ENCODE measurements at places on chromosomes 2 and 18.
A peak's percentile ranks its signal among the peaks of the same experiment; 100 is the strongest.

DNA sequence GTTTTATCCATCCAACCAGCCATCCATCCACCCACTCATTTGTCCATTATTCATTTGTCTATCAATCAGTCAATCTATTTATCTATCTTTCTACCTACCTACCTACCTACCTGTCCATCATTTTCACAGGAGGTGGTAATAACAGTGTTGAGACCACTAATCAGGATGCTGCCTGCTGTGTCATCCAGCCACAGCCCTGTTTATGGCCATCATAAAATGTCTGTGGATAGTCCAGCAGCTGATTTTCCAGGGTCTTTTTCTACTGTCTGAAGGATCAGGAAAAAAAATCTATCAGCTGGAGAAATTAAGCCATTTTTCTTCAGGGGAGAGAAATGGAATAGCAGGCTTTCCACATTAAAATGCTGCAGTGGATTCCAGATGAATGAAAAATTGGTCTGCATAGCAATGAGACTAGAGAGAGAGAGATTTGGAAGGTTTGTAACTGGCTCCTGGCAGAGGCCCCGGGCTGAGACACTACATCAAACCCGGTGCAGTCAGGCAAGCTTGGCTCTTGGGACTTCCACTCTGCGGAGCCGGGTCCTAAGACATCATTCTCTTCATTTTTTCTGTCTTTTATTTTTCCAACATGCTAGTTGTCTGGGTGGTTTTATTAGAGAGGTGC is 33.0 kb upstream of the BOD1L2 start:
- DNase-seq = no peak

- DNase-seq = no peak
Measured at GRCh38 chr2:57893347-57893746, 153.3 kb upstream of the VRK2 start.

DNA sequence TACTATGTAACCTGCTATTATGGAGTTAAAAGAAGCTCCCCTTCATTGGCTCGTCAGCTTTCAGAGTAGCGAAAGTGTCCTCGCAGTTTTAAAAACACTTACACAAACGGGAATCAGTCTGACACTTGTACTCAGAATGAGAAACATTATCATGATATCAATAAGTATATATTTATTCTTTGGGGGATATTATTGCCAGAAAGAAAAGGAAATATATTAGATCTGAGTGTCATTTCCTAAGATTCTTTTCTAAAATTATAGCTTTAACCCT is 584.5 kb downstream of the ZEB2 start:
- no peak for DNase-seq

DNA sequence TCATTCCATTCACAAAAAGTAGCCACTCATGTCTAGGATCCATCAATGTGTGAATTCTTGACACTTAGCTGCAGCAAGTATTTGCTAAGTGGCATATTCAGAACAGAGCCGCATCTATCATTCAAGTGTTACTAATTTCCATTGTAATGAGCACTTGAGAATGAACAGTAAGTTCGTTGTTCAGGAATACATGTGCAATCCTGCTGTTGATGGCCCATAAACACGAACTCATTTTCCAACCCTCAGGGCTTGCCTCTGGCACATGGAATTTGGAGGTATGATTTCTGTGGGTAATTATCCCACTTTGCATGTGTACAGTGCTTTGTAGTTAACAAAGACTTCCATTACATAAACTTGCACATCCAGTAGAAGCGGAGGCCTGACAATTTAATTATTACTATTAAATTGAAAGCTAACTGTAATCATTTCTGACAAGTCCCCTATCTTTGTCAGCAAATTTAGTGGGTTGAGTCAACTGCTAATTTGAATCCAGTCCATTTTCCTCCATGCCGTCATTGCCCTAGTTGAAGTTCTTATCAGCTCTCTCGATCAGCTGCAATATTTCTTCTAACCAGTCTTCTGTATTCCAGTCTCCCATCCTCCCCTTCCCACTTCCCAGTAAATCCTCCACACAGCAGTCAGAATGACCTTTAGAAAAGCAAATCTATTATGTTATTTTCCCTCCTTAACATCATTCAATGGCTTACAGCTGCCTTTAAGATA is 116.0 kb upstream of the AQP4 start:
- no peak for DNase-seq

- DNase-seq = peak; percentile 57
Measured at GRCh38 chr2:164903204-164903603, 52.1 kb downstream of the SLC38A11 start.

GRCh38 chr2:240387669-240388358 is 47.6 kb upstream of the GPC1 start:
- DNase-seq = peak; percentile 88

DNA sequence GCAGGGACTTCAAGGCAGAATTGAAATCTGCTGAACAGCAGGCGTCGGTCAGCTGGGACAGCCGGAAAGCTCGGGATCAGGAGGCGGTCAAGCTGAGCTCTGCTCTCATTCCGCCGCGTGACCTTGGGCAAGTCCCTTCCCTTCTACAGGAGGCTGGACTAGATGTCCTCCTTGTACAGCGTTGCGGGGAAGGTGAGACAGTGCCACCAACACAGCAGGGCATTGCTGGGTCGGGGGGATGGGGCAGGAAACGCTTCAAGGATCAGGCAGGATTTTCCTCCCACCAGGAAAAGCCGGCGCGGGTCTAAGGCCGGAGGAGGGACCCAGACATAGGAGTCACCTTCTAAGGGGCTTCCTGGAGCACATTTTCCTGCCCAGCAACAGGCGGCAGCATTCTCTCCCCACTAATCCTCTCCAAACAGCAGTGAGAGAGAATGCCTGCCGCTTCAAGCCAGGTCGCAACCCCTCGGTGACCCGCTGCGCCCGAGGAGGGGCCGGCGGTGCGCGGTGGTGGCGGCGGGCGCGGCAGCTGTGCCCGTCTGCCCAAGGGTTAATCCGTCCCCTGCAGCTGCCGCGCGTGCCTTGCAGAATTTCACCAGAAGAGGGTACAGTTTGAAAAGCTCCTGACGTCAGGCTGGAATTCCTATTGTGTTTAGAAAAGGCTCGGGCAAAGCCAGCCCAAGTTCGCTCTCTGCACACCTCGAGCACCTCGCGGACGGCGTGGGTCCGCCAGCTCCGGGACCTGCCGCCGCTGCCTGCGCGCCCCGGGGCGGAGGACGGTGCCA is at the start of gene KCNF1:
Gene KCNF1, plus strand, starts transcription at position 644 of the 785 bp plus-strand sequence. CDS start 493 bp downstream, outside the sequence.
- peak; percentile 47 for DNase-seq

- no peak for DNase-seq
Measured at GRCh38 chr2:76204048-76204447, 493.3 kb upstream of the GCFC2 start.

- DNase-seq = peak; percentile 35
Measured at GRCh38 chr2:108548208-108549003, 14.1 kb downstream of the LIMS1 start.

- DNase-seq = no peak
Measured at GRCh38 chr2:74738586-74738985, 84.5 kb downstream of the SEMA4F start.

DNA sequence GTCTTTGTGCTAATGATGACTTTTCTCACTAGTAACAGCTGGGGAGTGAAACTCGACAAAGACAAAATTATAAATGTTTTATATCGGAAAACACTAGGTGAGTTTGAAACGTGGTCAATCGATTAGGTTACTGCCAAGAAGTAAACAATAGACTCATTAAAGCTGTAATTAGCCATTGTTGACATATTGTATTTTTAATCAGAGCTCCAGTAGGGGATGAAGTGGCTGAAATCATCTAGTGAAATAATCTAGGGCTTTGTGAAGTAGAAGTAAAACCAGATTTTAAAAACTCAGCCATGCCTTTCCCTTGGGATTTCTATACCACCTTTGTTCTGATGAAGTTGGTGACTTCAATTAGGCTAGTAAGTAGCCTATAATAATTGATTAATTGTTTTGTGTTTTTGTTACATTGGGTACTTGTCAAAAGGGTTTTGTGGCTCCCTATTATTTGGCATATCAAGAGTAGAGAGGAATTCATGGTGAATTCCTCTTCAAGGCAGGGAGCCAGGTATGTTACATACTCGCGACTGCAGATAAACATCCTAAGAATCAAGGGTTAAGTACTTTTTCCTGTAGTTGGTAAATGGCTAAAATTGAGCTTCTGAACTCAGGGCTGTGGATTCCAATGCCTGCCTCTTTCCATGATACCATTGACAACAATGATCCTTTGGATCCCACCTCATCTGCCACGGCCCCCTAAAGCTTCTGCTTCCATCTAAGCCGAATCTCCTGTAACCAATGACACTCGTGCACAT is 31.6 kb downstream of the RAB27B start:
- no peak for DNase-seq

DNA sequence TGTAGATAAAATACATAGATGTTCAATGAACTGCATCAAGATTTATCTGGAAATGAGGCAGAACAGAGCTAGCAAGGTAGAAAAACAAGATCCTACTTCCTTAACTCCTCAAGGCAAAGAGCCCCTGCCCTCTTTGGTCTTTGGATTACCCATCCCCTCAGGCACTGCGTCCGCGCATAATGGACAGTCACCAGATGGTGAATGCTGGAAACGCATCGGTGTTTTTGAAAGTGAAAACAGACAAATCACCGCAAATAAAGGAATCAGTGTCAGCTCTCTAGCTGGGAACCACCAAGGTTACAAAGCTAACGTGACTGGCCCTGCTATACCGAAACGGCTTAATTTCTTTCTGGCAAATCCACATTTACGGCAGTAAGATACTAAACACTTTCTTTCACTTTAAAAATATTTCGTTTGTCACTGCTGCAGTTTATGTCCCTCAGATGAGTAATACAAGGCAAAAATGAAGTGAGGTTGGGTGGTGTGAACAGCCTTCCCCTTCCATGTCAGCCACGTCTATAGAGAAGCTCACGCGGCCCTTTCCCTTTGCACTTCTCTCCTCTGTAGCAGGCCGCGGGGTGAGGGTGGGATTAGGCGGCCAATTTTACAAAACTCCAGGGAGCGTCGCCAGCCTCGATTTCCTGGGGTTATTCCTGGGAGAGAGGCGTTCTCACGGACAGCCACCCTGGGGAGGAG is 627 bp upstream of the GALR1 start:
- no peak for DNase-seq

GRCh38 chr2:40016151-40016885 is 237.3 kb upstream of the THUMPD2 start:
- DNase-seq = peak; percentile 51

GRCh38 chr2:223001797-223002175 is 50.2 kb upstream of the KCNE4 start:
- DNase-seq = peak; percentile 64

GRCh38 chr2:72149556-72150156 is 2.0 kb upstream of the CYP26B1 start:
- no peak for DNase-seq

- no peak for DNase-seq
Measured at GRCh38 chr2:156955701-156956100, 301.8 kb upstream of the GALNT5 start.

DNA sequence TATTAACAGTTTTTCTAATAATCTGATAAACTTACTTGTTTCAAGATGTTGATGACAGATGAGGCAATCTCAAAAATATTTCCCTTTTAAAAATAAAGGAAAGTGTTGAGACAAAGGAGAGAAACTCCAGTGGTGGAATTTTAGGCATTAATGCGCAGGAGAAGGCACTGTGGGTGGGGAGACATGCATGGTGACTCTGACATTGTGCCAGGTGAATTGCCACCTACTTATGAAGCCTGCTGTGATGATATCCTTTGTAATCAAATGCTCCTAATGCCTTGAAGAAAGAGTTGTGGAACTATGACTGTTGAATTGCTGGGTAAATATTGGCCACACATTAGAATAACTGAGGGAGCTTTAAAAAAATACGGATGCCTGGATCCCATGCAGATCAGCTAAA is 101.4 kb downstream of the PLA2R1 start:
- DNase-seq = peak; percentile 18

All from AG10803 (cell line).